Substantia nigra (tissue), 51 donors: ENCODE measurements at places on chromosomes 2 and 18.

- peak; percentile 22 for DNase-seq
These were observed 11.5 kb downstream of the CFAP65 start for GRCh38 chr2:219029829-219030165.

DNA sequence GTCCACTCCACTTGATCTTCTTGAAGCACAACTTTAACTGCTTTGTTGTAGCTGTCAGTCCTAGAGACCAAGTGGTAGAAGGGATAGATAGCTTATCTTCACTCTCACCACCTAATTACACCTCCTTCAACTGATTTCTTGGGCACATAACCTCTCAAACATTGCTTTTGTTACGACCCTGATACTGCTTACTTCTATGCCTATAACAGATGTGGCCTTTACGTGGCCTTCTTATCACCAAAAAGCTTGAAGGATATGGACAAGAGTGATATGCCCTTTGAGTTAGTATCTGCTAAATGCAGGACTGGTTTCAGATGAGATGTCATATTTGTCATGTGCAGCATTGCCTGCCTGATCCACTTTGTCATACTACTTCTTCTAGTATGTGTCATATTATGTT, 847.2 kb downstream of the TDRD15 start:
- no peak for DNase-seq

- DNase-seq: peak; percentile 11
These were observed 55.4 kb upstream of the NCOA1 start for GRCh38 chr2:24435391-24436316.

GRCh38 chr2:41694536-41695049, 353.2 kb upstream of the PKDCC start:
- no peak for DNase-seq

DNA sequence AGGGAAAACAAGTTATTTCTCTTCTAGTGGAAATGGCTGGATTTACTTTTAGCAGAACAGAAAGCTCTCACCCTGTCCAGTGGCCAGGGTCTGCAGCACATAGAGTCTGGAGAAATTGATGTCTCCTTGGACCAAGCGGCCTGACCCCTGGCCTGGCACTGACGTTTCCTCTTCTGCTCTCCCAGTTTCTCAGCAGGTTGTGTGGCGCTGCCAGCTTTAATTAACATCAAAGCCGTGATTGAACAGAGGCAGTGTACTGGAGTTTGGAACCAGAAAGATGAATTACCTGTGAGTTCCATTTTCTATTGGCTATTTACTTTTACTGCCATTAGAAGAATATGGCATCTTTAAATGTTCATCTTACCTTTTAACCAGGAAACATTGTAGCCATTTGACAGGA, 20.9 kb downstream of the CD8A start:
- DNase-seq: no peak

DNA sequence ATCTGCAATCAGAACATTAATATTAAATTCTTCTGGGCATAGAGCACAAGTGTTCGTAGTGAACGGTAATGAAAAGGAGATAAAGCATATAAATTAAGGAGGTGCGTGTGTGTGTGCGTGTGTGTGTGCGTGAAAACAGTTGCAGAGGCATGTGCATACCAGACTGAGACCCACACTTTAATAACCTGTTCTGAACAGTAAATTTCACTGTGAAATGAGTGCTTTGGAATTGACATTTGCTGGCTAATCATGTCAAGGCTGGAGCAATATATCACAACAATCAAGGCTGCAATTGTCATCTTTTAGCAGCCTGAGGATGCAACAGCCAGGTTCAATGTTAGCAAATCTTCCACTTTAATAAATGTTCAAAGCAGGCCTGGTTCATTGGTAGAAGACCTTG, 57.9 kb downstream of the DCDC2C start:
- no peak for DNase-seq

DNA sequence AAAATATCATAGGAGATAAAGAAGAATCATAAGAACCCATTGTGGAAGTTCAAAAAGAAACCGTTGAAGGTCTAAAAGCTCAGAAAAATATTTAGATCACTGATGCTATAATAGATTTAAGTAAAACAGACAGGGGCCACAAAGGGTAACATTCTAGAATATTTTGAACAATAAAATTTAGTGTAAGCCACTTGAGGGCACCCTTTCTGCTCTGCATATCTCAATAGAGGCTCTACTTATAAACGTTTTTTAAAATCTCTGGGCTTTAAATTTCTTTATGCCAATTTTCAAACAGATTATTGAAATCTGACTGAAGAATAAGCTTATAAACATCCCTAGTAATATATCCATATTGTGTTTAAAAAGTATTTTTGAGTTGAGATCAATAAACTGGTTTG, 57.6 kb upstream of the IL1RL1 start:
- DNase-seq: no peak

GRCh38 chr2:231187736-231188505, 10.5 kb upstream of the ARMC9 start:
- DNase-seq: no peak

DNA sequence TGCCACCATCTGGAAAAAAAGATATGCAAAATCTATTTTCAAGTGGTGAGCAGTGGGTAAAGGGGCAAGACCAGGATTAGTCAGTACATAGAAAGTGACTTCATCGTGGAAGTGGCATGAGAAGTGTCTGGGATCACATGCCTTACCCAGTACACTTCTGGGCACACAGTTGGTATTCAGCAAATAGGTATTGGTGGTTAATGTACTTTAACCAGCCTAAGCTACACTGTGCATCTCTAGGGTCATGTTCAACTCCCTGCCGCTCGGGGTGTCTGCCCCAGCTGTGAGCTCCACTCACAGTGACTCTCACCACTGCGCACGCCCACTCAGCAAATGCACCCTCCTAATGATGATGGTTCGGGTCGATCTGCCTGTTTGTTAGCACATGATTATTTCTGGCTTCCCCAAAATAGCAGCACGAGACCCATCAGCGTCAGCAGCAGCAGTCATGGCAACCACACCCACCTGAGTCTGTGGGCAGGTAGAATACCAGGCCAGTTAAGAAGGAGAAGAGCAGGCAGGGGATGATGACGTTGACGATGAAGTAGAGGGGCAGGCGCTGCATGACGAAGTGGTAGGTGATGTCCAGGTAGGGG, 11.1 kb downstream of the CHRNA1 start:
- no peak for DNase-seq

DNA sequence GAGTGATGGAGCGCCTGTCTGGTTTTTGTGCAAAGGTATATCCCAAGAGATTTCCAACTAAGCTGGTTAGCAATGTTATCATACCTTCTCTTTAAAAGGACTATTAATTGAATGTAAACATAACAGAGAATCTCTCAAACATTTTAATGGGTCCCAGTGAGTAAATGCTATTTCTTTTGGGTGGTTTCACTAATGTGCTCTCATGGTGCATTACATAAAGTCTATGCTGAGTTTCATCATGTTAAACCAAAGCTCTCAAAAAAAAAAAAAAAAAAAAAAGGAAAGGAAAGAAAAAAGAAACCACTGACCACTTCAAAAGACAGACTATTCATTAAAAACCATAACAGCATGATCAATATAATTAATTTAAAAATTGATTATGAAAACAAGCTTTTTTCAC, 119.1 kb upstream of the SCN1A start:
- DNase-seq: no peak

DNA sequence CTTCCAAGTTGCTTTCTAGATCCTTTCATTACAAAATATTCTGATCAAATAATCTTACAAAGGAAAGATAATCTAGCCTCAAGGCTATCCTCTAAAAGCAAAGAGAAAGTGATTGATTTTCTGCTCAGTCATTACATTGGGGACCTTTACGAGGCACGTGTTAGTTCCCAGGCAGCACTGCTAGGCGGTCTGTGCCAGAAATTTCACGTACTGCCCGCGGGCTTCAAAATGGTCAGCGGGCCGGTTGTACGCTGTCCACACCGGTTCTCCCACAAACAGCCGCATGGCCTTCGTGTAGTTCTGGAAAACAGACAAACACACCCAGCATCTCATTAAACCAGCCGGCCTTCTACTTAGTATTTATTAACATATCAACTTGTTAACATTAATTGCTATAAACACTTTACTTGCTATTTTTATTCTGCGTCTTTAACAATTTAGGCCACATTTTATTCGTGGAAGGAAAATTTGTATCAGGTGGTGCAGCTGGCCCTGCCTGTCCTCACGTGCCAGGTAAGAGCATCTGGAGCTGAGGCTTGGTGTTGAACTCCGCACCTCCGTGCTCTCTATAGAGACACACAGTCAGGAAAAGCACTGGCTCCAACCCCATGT, 20.4 kb downstream of the ADI1 start:
- no peak for DNase-seq

- no peak for DNase-seq
These were observed 22.1 kb upstream of the ANKRD44 start for GRCh38 chr2:197332641-197333040.

GRCh38 chr2:14632133-14632936, at the start of gene LRATD1:
Gene LRATD1, plus strand, starts transcription at chr2:14632717. Its CDS starts 1,263 bp downstream, at chr2:14633980.
- DNase-seq: peak; percentile 36

DNA sequence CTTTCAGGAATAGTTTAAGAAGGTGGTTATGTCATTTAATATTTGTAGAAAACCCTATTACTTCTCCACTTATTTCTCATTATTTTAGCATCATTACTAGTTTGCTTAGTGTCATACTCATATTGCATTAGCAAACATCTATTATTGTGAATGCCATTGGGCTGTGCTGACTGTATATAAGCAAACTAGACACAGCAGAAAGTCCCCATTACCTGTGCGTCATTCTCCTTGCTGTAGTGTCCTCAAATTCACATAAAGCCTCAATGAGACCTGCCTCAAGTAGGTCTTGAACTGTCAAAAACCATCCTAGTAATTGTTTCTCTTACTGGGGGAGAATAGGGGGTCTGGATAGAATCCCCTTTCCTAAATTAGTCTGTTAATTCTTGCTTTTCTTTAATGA, 43.6 kb downstream of the MALT1 start:
- no peak for DNase-seq

DNA sequence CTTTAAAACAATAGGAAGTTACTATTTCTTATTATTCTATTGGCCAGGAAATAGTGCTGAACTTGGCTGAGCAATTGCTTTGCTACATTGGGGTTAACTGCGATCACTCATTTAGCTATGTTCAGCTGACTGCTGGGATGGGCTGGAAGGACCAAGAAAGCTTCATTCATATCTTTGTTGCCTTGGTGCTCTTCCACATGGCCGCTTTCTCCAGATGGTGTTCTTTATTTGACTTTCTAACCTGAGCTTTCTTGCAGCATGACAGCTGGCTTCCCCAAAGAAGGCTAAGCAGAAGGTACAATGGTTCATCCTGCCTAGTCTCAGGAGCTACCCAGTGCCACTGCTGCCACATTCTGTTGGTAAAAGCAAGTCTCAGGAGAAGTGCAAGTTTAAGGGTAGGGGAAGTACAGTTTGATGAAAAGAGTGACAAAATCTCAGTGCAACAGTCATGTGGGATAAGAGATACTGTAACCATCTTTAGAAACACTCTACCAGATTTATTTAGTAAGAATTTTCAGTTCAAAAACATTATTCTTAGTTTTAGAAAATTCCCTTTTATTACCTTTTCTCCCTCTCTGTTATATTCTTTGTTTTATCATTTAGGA, 180.6 kb upstream of the RBMS1 start:
- no peak for DNase-seq

DNA sequence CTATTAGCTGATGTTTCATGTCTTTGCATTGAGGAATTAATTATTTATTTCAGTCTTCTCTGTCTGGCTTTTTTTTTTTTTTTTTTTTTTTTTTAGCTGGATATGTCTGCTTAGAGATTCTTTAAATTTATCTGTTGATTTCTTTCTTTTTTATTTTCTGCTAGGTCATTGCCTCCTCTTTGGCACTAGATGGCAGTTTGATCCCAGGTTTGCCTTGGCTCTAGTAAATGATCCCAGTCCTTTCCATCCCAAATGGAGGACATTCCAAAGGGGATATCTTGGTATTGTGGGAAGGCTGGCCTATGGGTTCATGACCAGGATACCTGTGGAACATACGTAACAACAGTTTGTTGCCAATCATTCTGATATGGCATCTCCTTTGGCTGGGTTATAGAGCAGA, 339.5 kb upstream of the GCFC2 start:
- no peak for DNase-seq

GRCh38 chr2:11520092-11520693, 13.7 kb upstream of the GREB1 start:
- DNase-seq: no peak

DNA sequence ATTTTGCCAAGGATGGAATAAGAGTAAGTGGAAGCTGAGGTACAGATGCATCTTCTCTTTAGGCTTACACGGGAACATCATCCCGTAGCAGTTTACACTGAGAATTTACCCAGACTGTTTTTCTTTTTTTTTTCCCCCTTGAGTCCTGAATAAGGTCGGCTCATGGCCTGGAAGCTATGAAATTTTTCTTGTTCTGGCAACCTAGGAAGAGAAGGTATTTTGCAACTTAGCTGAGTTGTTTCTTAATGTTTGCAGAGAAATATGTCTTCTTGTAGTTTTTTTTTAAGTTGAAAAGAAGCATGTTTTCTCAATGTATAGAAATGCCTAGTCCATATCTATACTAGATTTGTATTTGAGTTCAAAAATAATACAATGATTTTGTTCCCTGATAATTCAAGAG, 712.5 kb downstream of the TDRD15 start:
- DNase-seq: no peak

DNA sequence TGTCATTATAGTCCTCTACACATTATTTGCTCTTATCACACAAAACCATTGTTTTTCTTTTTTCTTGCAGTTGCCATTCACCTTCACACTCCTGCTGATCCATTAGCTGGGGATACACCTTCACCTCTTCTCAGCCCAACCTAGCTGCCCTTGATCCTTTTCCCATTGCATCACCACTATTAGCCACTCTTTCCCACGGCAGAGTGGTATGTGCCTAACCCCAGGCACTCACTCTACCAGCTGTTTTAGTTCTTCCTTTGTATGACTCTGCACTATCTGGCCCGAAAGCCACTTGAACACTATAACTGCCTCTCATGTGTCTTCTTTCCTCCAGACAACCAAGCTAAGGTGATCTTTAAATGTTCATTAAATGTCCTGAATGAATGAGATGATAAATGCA, 145.4 kb upstream of the PIK3C3 start:
- no peak for DNase-seq
